ENCODE measurements at places on chromosomes 5 and 9.

GRCh38 chr5:142803428-142804125 is 33.4 kb downstream of the ARHGAP26 start:
- no peak for DNase-seq

GRCh38 chr9:95157481-95158151 is 159.9 kb downstream of the FANCC start:
- no peak for DNase-seq

GRCh38 chr9:87336914-87337333 is 160.7 kb upstream of the DAPK1 start:
- no peak for DNase-seq

GRCh38 chr9:135591506-135592330 is 30.2 kb downstream of the PAEP start:
- no peak for DNase-seq

GRCh38 chr9:69571032-69571431 is 101.1 kb downstream of the APBA1 start:
- DNase-seq: no peak

DNA sequence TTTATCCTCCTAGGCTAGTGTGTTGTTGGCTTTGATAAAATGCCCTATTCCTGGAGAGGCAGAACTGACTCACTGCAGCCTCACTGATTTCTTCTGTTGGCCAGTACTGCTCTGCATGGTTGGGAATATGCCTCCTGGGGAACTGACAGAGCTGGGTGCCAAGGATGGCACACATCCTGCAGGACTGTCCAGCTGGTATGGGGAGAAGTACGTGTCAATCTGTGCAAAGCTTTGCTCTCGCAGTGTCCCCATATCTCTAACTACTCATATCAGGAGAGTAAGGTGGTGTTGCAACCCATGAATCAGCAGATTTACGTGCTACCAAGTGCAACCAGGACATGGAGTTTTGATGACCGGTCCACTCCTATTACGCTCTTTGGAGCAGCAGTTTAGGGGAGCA is 74.7 kb downstream of the TEK start:
- no peak for DNase-seq

DNA sequence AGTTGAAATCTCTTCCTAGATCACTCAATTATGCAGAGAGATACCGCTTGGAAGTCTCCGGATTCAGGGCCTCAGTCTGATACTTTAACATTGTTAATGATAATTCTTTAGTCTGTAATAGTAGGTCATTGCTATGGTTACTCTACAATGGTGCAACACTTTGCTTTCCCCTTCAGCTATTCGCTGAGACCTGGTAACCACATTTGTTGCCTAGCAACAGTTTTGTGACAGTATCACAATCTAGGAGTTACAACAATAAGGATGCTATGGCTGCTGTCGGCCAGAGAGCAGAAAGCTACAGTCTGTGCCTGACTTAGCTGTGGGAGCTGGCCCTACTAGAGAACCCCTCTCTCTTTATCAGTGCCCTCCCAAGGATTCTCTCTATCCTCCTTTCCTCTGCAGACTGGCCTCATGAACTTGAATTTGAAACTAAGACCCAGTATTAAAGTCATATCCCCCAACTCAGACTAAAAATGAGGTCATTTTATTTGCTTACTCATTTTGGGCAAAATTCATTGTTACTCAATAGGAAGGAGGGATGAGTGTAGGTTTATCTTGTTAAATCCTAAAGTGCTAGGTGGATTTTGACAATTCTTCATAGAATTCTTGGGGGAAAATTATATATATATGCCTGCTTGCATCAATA is 39.3 kb downstream of the NR2F1 start:
- peak; percentile 40 for DNase-seq

- no peak for DNase-seq
Measured at GRCh38 chr9:5908918-5909317, 18.2 kb downstream of the MLANA start.

DNA sequence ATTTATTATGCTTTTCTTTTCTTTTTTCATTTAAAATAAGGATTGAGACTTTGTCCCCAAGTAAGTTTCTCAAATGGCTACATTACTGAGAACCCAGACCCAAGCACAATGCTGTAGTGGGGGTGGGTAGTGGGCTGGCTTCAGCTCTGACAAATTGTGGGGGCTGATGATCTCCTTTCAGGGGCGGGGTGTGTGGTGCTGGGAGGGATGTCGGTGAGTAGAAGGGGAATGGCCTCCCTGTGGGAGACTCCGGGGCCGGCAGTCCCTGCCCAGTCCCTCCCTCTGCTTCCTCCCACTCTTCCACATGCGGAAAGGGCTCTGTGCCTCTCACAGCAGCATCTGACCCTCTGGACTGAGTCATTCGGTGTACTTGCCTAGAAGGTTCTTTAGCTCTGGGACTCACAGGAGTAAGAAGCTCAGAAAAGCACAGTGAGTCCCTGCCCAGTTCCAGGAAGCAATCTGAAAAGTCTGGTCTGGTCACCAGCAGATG is 14.3 kb downstream of the CD180 start:
- no peak for DNase-seq

DNA sequence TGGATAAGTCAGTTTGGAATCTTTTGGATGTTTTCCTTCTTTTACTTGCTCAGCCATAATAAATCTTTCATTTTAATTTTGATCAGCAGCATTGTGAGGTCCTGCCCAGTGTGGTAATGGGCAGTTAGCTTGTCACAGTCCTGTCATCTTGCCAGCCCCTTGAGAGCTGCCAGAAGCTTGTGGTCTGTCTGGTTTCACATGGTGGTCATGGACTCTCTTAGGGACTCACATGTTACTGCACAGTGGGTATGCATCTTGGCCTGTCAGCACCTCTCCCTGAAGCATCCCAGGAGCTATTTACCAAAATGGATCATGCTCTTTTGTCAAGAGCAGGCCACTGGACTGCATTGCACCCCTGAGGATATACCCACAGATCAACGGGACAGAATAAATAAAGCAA is 60.3 kb downstream of the DAPK1 start:
- no peak for DNase-seq

GRCh38 chr5:149852641-149853330 is 91.8 kb downstream of the PDE6A start:
- DNase-seq: no peak

DNA sequence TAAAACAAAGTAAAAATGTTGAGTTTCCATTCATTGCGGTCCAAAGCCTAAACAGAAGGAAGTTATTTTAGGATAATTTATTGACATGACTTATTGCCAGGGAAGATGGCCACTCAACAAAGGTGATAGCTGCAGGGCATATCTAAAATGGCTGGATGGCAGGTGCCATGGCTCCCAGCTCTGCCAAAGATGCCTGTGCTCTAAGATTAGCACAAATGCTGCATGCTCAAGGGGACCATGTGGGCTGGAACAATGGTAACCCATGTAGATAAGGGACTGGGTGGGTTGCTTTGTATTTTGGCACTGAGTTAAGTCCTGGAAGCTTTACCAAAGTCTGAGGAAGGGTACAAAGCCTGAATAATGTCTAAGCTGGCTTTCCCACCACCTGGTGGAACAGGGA is 95.5 kb upstream of the IFNK start:
- no peak for DNase-seq

DNA sequence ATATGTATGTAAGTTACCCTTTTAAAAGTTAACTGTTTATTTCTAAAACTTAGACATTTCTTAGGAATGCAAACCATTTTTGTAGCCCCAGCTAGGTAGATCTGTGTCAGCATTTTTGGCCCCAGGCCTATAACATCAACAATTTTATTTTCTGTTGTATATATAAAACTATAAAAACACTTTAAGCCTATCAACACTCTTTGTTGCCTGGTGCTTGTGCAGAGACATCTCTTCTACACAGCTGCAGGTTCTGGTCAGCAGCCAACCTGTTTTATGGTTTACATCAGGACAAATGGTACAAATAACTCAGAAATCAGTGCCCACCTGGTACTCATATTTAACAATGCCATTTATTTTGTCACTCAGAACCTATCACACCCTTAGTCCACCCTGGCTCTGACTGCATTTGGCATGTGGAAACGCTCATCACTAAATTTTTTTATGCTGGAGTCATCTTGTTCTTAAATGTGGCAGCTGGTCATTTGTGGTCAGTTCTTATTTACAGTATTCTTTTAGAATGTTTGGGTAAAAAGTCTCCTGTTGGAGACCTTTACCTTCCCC is 173.4 kb downstream of the DNAH5 start:
- no peak for DNase-seq

DNA sequence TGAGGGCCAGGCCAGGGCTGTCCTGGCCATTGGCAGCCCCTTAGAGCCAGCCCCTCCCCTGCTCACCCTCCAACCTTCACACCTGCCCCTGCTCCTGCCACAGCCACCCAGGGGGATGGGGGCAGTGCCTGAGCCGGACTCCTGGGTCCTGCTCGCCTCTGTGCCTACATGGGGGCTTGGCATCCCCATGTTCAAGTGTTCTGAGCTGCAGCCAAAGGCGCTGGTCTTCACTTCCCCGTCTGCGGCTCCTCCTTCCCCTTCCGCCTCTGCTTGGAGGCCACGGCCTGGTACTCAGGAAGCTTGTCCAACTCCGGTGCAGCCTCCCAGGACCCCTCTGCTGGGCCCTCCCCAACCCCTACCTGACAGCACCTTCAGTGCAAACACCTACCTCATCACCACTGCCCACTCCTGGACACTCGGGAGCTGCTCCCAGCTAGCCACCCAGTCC is 2.3 kb upstream of the DNLZ start:
- no peak for DNase-seq

Data from T follicular helper cell (primary cell).